ENCODE measurements at places on chromosomes 2 and 18. TPM values are rescaled to one million over a fixed set of nuclear protein-coding genes. Genes with fewer than 3 reads are reported as not detected.

DNA sequence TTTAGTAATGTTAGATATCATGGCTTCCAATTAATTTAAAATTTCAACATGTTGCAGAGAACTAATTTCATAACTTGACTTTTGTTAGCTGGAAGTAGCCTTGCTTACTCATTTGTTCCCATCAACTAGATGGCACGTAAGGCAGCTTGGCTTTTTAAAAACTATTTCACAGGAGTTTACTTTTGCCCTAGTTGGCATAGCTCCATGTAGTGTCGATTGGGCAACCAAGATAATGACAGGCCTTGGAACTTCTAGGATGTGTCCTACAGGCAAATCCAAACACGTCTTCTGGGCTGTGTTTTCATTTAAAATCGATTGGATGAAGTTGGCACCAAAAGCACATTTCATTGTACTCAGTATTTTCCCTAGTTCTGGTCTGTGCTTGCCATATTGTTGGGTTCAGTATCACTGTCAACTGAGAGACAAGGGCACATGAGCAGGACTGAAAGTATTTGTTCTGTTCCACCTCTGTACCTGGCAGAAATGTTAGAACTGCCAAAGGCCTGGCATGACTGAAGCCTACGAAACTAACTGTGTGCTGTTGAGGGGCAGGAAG, 29.4 kb downstream of the HADHB start:
- H3K4me3 ChIP-seq, result no peak overlapping the region
- no peak for DNase-seq
- H3K4me1 ChIP-seq, result peaks cover 42% of the 10 kb centered on the region
- H3K27me3 ChIP-seq, result no peaks in the 10 kb centered on the region

DNA sequence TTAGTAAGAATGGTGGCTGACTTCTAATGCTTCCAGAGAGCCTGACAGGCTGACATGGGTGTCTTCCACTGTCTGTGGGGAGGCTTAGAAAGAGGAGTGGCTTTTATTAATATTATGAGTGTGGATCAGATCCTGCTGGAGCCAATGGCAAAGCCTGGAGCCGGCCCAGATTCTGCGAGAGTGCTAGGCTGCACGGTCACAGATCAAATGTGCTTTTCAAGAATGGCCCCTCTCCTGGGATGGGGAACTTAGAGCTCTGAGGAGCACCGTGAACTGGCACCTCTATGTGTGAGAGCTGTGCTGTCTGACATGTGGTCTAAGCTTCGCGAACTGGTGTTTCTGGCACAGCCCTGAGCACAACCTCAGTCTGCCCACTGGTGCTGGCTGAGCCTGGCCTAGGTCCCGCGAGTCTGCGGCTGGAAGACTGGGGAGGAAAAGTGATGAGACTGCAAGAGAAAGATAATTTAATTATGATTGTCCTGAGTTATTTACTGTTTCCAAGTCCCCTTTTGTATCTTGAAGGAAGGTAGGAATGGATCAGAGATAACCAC, 70.4 kb downstream of the ASAP2 start:
- H3K36me3 ChIP-seq, result no peaks in the 10 kb centered on the region
- no peak overlapping the region for H3K27ac ChIP-seq
- H3K4me3 ChIP-seq, result no peak overlapping the region
- no peaks in the 10 kb centered on the region for H3K4me1 ChIP-seq
- DNase-seq, result no peak
- peaks cover 44% of the 10 kb centered on the region for H3K27me3 ChIP-seq

- no peaks in the 10 kb centered on the region for H3K27me3 ChIP-seq
- no peak overlapping the region for H3K27ac ChIP-seq
- H3K4me3 ChIP-seq, result no peak overlapping the region
These were observed 917.7 kb upstream of the CELF4 start for GRCh38 chr18:38483326-38483725.

DNA sequence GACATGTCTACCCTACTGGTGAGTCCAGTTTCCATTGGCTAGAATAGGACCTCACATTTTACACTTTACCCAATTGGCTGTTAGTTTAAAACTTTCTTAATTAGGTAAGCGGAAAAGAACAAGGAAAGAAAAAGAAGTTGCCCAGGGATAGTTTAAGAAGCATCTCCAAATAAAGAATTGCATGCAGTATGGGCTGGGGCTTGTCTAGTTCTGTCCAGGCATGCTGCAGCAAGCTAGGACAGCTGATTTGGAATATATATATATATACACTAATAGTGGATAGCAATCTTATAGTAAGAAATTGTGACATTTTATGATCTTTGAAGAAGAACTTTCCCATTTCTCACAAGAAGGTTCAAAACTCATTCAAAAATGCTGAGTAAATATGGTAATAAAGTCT, 90.0 kb upstream of the ERBB4 start:
- no peak overlapping the region for H3K27ac ChIP-seq
- no peaks in the 10 kb centered on the region for H3K36me3 ChIP-seq
- no peaks in the 10 kb centered on the region for H3K4me1 ChIP-seq
- H3K27me3 ChIP-seq, result no peaks in the 10 kb centered on the region
- no peak overlapping the region for H3K4me3 ChIP-seq

DNA sequence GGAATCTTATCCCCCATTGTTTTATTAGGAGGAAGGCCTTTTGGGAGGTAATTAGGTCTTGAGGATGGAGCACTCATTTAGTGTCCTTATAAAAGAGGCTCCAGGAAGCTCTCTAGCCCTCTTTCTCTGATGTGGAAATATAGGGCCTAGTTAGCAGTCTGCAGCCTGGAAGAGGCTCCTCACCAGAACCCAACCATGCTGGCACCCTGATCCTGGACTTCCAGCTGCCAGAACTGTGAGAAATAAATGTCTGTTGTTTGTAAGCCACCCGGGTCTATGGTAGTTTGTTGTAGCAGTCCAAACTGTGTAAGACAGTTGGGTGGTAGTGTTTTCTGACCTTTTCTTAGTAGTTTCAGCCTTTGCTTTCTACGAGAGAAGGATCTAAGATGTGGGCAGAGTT, 100.7 kb downstream of the KIAA1328 start:
- H3K4me3 ChIP-seq, result no peak overlapping the region
- no peak overlapping the region for H3K27ac ChIP-seq
- no peaks in the 10 kb centered on the region for H3K27me3 ChIP-seq
- H3K4me1 ChIP-seq, result no peaks in the 10 kb centered on the region

DNA sequence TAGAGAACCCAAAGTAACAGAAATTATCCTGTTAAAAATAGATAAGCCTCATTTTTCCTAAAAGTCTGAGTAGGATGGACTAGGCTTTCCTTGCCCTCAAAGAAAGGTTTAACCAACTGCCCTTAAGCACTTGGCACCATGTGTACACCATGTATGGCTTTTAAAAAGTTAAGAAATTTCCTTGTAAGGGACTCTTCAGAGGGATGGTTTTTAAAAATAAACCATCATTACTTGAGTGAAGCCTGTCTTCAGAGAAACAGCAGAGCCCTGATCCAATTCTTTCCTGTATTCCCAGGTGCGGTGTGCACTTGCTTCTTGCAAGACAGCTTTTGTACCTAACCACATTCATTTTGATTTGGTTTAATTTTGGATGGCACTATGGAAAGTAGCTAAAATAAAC, 1.1 kb upstream of the NEMP2 start:
- DNase-seq, result no peak
- no peaks in the 10 kb centered on the region for H3K36me3 ChIP-seq
- no peak overlapping the region for H3K4me3 ChIP-seq
- peaks cover 15% of the 10 kb centered on the region for H3K4me1 ChIP-seq

DNA sequence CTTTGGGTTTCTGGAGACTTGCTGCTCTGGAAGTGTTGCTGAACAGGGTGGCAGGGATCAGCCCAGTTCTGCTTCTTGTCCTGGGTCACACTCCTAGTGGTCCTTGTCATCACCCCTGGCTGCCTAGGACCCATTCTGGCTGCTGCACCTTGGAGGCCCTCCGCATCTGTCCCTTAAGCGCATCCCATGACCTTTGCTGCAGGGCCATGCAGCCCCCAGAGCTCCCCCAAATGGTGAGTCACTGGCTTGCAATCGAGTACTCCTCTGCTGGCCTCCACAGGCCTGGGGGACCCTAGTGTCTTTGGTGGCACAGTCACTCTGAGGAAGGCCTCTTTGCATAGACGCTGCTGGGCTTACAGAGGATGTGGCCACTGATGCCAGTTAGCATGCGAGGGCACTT, 188.5 kb downstream of the ASB1 start:
- H3K27ac ChIP-seq, result no peak overlapping the region
- H3K27me3 ChIP-seq, result no peaks in the 10 kb centered on the region
- H3K36me3 ChIP-seq, result no peaks in the 10 kb centered on the region
- H3K4me1 ChIP-seq, result no peaks in the 10 kb centered on the region

DNA sequence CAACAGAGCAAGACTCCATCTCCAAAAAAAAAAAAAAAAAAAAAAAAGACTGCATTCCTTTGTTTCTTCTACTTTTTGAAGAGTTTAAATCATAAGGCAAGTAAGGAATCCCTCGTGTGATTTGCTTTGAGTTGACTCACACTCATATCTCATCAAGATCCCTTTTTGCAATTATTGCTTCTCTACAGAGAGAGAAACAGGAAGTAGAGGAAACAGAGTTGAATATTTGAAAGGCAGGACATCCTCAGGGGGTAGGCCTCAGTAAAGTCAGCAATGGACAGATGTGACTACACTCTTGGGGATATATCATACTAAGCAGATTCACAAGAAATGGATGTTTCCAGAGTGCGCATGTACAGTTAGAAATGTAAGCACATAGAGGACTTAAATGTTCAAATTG, 11.2 kb upstream of the EFR3B start:
- no peaks in the 10 kb centered on the region for H3K4me1 ChIP-seq
- H3K27ac ChIP-seq, result no peak overlapping the region
- H3K4me3 ChIP-seq, result no peak overlapping the region
- no peaks in the 10 kb centered on the region for H3K27me3 ChIP-seq
- no peaks in the 10 kb centered on the region for H3K36me3 ChIP-seq

DNA sequence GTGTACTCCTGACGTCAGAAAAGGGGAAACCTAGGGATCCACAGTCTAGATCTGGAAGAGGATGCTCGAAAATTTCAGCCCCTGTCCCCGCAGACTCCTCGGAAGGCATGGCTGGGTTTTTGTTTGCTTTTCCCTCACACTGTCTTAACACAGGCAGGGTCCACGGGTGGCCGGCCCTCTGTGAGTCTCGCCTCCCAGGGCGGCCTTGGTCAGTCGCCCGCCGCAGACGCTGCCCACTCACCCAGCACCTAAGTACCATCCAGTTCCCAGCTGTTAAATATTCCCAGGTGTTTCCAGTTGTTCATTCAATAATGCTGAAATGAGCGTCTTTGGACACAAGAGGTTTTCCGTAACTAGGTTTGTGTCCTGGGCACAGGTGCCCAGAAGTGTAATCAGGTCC, 193.2 kb downstream of the TWIST2 start:
- no peak overlapping the region for H3K4me3 ChIP-seq
- no peaks in the 10 kb centered on the region for H3K4me1 ChIP-seq
- no peak for DNase-seq
- H3K36me3 ChIP-seq, result no peaks in the 10 kb centered on the region

DNA sequence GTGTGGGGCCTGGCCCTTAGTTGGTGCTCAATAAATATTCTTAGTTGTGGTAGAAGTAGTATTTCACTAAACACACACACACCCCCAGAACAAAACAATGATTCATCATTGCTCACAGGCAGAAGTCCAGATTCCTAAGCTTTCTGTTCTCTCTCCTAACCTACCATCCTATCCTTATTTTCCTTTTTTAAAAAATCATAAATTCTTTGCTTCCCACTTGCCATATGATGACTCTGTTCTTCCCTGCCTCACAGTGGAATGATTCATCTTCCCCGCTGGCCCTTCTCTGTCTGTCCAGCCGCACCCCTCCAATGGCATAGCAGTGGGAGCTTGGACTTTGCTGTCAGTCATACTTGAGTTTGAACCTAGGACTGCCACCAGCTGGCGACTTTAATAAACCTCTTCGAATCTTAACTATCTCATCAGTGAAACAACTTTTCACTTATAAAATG, 5.2 kb downstream of the EML6 start:
- no peaks in the 10 kb centered on the region for H3K27me3 ChIP-seq
- peaks cover 20% of the 10 kb centered on the region for H3K4me1 ChIP-seq
- no peak overlapping the region for H3K4me3 ChIP-seq
- H3K27ac ChIP-seq, result no peak overlapping the region

DNA sequence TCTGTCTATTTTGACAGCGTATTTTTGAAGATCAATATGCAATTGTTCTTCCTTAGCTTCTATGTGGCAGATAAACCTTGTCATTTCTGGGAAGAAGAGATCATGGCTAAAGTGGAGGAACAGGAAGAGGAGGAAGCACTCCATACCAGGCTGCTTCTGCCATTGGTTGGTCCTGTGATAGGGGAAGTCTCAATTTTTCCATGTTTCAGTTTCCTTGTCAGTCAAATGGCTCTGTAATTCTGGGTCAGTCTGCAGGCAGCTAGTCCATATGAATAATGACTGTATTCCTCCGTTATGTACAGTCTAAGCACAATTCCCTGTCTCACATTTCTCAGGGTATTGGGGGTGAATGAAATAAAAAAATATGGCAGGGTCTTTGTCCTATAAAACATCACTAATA, 277.6 kb upstream of the CXCR4 start:
- no peak overlapping the region for H3K4me3 ChIP-seq
- no peaks in the 10 kb centered on the region for H3K36me3 ChIP-seq
- H3K4me1 ChIP-seq, result no peaks in the 10 kb centered on the region
- no peaks in the 10 kb centered on the region for H3K27me3 ChIP-seq
- DNase-seq, result no peak
- no peak overlapping the region for H3K27ac ChIP-seq

DNA sequence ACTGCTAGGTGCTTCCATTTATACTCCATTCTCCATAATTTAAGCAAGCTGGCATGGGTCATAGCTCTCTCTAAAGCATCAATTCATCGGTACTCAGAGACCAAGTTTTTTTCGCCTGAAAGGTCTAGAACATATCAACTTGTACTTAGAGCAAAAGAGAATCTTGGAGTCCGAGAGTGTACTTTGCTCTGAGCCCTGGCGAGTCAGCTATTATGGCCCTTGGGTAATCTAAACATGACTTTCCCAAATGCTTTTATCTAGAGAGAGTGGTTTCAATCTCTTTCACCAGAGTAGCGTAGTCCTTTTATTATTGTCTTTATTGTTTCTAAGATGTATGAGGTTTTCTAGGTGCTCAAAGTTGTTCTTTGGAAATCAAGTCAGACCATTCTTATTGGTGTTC, 34.4 kb downstream of the MAIP1 start:
- H3K4me3 ChIP-seq, result no peak overlapping the region
- DNase-seq, result no peak
- no peaks in the 10 kb centered on the region for H3K36me3 ChIP-seq
- no peaks in the 10 kb centered on the region for H3K27me3 ChIP-seq
- H3K27ac ChIP-seq, result no peak overlapping the region

GRCh38 chr2:65363879-65364666, 68.3 kb downstream of the SPRED2 start:
- DNase-seq, result no peak
- H3K27me3 ChIP-seq, result no peaks in the 10 kb centered on the region
- no peak overlapping the region for H3K4me3 ChIP-seq
- peaks cover 9% of the 10 kb centered on the region for H3K4me1 ChIP-seq

The TP53I3 gene
- 8.8 TPM for total RNA-seq

The PSD4 gene
- total RNA-seq, result 127 TPM

The SERPINB7 gene
- total RNA-seq, result not detected

The CPO gene
- total RNA-seq, result not detected

The SCN3A gene
- total RNA-seq, result 4.4 TPM

The C2orf76 gene
- total RNA-seq, result 4.9 TPM

The MSTN gene
- not detected for total RNA-seq

The ACMSD gene
- not detected for total RNA-seq

The CAPN13 gene
- 0.32 TPM for total RNA-seq

All from spleen (tissue), 13 donors.